CD4-positive, alpha-beta memory T cell (primary cell): ENCODE measurements at places on chromosomes 4 and X. TPM values are rescaled to one million over a fixed set of nuclear protein-coding genes. Genes with fewer than 3 reads are reported as not detected.

DNA sequence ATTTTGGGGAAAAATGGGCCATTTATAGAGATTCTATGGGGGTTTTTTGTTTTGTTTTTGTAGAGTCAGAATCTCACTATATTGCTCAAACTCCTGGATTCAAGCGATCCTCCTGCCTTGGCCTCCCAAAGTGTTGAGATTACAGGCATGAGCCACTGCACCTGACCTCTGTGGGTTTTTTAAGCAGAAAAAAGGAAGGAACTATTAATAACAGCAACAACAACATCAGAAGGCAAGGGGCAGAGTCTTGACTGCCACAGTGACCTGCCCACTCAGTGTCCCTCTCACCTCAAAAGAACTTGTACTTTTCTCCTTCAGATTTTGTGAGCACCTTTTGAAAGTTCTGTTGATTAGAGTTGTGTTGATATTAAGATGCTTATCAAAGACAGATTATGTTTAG is 48.1 kb downstream of the FNIP2 start:
- no peak overlapping the region for H3K4me3 ChIP-seq
- H3K27me3 ChIP-seq = no peaks in the 10 kb centered on the region
- no peaks in the 10 kb centered on the region for H3K36me3 ChIP-seq
- H3K27ac ChIP-seq = no peak overlapping the region
- H3K4me1 ChIP-seq = peaks cover 16% of the 10 kb centered on the region

Gene SLITRK4
- total RNA-seq = not detected

Gene MAGEA8
- not detected for total RNA-seq

DNA sequence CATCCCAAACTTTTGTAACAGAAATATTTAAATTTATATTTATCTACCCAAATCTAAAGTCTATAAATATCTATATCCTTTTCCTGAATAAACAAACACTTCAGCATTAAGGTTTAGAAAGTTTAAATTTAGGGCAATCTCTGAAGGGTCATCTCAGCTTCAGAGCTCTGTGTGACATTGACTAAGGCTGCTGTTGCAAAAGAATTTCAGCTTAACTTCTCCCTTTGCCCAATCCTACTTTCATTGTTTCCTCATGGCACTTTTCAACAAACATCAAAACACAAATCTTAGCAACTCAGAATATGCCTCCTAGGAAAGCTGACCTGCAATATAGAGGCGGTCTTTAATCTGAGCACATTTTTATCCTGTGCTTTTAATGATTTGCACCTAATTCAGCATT is 79.7 kb upstream of the BANK1 start:
- H3K27me3 ChIP-seq = peaks cover 4% of the 10 kb centered on the region
- no peaks in the 10 kb centered on the region for H3K36me3 ChIP-seq
- no peak for DNase-seq
- no peak overlapping the region for H3K27ac ChIP-seq

Gene PPP4R3C
- total RNA-seq = not detected

- no peak overlapping the region for H3K27ac ChIP-seq
- H3K4me3 ChIP-seq = no peak overlapping the region
- DNase-seq = no peak
- H3K27me3 ChIP-seq = peaks cover 70% of the 10 kb centered on the region
- peaks cover 20% of the 10 kb centered on the region for H3K4me1 ChIP-seq
These were observed 3.9 kb upstream of the NKX6-1 start for GRCh38 chr4:84502955-84503373.

Gene ALAS2
- total RNA-seq = not detected

Gene RAB41
- total RNA-seq = not detected

Gene MSANTD1
- total RNA-seq = 2.0 TPM

GRCh38 chrX:8783097-8783713 is 18.0 kb downstream of the FAM9A start:
- H3K36me3 ChIP-seq = no peaks in the 10 kb centered on the region
- no peak overlapping the region for H3K4me3 ChIP-seq
- H3K4me1 ChIP-seq = no peaks in the 10 kb centered on the region
- DNase-seq = peak; percentile 33
- H3K27me3 ChIP-seq = no peaks in the 10 kb centered on the region

Gene GRIA3
- total RNA-seq = not detected

Gene CCKAR
- total RNA-seq = not detected

Gene MSX1
- not detected for total RNA-seq

DNA sequence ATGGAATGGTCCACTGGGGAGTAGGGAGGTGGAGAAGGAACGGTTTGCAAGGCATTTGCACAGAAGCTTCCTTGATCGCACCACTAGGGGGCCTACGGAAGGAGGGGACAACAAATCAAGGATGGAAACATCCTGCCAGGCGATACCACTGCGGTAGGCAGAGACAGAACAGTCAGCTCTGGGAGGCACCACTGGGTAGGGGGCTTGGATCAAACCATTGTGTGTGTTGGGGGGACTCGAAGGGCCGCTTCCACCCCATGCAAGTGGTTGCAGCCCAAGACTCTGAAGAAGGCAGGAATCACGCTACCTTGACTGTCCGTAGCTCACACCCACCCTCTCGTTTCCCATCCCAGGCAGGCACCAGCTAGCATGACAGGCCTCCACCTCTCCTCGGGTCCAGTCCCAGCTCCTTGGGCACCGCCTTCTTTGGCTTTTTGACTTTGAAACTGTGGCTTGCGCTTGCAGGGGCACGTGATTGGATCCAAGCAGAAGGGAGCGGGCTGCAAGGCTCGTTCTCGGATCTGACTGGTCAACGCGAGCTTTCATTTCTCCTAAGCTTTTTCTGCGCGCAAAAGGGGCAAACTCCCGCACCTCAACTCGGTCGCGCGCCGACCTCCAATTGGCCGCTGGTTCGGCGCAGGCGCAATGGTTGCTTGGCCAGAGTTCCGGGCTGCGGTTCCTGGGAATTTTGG is 28.4 kb downstream of the GAGE1 start:
- peak; percentile 10 for DNase-seq
- H3K36me3 ChIP-seq = no peaks in the 10 kb centered on the region
- no peak overlapping the region for H3K27ac ChIP-seq
- no peaks in the 10 kb centered on the region for H3K4me1 ChIP-seq
- no peak overlapping the region for H3K4me3 ChIP-seq
- no peaks in the 10 kb centered on the region for H3K27me3 ChIP-seq

DNA sequence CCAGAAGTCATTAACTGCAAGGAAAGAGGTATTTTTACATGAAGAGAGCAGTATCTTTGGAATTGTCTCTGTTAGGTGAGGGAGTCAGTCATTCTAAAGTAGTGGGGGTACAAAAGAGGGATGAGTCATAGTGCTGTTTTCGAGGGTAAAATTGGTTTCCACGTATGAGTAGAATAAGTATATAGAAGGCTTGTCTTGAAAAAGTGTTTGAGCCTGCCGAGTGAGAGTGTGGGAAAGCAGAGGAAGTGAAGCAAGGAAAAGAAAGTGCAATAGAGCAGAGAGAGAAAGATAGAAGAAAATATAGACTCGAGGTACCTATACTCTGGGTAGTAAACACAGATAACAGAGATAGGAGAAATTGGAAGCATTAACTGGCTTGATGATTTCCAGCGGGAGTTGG is 696.4 kb downstream of the DMD start:
- no peak overlapping the region for H3K4me3 ChIP-seq
- no peak overlapping the region for H3K27ac ChIP-seq
- H3K36me3 ChIP-seq = no peaks in the 10 kb centered on the region
- H3K4me1 ChIP-seq = no peaks in the 10 kb centered on the region

Gene MGARP
- total RNA-seq = 0.23 TPM

Gene FRMPD4
- total RNA-seq = not detected

DNA sequence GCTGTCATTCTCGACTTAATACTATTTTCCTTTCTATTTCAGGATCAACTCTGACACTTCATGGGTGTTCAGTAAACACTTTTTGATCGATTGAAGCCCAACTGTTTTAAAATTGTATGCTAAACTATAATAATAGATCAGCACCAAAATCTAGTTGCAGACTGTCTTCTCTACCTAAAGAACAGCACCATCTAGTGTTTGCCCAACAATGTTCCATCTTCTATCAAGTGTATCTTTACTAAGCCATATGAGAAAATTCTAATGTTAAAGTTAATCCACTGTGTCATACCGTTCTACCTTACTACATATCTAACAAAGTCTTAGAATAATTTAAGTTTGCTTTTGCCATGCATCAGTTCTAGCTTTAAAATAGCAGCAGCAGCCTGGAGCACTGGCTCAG is 113.0 kb upstream of the PRDX4 start:
- H3K4me1 ChIP-seq = no peaks in the 10 kb centered on the region
- H3K4me3 ChIP-seq = no peak overlapping the region
- no peak overlapping the region for H3K27ac ChIP-seq
- no peaks in the 10 kb centered on the region for H3K27me3 ChIP-seq
- no peaks in the 10 kb centered on the region for H3K36me3 ChIP-seq

Gene ARHGAP24
- total RNA-seq = not detected

Gene GC
- not detected for total RNA-seq

GRCh38 chrX:101349193-101349562 is 636 bp upstream of the TIMM8A start:
- peak overlapping the region; percentile 72 for H3K27ac ChIP-seq
- H3K4me3 ChIP-seq = peak overlapping the region; percentile 69

- H3K27me3 ChIP-seq = no peaks in the 10 kb centered on the region
- H3K27ac ChIP-seq = no peak overlapping the region
- DNase-seq = no peak
These were observed 78.0 kb downstream of the DMD start for GRCh38 chrX:33133320-33133719.

- H3K4me1 ChIP-seq = no peaks in the 10 kb centered on the region
- no peak overlapping the region for H3K27ac ChIP-seq
These were observed 161.0 kb upstream of the ANKRD50 start for GRCh38 chr4:124873361-124874171.

Gene COX7B2
- not detected for total RNA-seq

GRCh38 chr4:164700471-164700870 is 53.5 kb upstream of the SMIM31 start:
- H3K27ac ChIP-seq = no peak overlapping the region
- no peak for DNase-seq
- H3K4me3 ChIP-seq = no peak overlapping the region
- H3K4me1 ChIP-seq = no peaks in the 10 kb centered on the region
- no peaks in the 10 kb centered on the region for H3K27me3 ChIP-seq
- H3K36me3 ChIP-seq = no peaks in the 10 kb centered on the region

GRCh38 chrX:111830571-111830970 is 45.4 kb upstream of the TRPC5OS start:
- H3K27ac ChIP-seq = no peak overlapping the region
- H3K4me1 ChIP-seq = no peaks in the 10 kb centered on the region
- H3K27me3 ChIP-seq = no peaks in the 10 kb centered on the region
- no peak overlapping the region for H3K4me3 ChIP-seq

DNA sequence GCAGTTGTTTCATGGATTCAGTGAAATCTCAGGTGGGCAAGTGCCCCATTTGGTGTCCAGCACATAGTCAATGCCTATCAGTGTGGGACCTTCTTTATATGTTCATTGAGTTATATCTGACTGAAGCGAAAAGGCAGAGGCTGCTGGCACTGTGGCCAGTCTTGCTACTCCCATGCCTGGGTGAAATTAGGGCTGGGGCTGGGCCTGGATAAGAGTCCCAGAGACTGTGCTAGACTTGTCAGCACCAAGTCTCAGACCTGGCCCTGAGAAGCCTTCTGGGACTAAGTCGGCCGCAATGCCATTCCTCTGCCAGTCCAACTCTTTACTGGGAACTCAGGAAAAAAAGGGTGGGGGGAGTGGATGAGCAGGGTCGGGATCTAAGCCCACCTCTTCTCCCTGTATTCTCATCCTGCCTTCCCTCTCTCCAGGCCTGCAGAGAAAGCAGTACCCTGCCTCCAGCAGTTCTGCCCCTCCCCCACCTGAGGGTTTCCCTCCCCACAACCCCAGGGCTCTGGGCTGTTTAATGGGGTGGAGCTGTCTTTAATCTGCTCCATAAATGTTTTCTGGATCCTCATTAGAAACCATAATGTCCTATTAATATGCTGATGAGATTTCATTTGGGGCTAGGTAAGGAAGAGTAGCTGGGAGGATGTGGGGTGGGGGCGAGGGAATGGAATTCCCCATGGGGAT is 153.5 kb upstream of the PJA1 start:
- no peaks in the 10 kb centered on the region for H3K27me3 ChIP-seq
- DNase-seq = no peak
- no peaks in the 10 kb centered on the region for H3K4me1 ChIP-seq
- no peak overlapping the region for H3K27ac ChIP-seq
- H3K4me3 ChIP-seq = no peak overlapping the region
- no peaks in the 10 kb centered on the region for H3K36me3 ChIP-seq

Gene NWD2
- total RNA-seq = not detected
